Esophagus squamous epithelium (tissue), 5 donors: ENCODE measurements at places on chromosomes 7 and 10.

- no peak for DNase-seq
Measured at GRCh38 chr10:70584909-70585544, 17.5 kb downstream of the PRF1 start.

GRCh38 chr7:112596260-112596659 lies 115.5 kb downstream of the LSMEM1 start:
- DNase-seq: no peak

DNA sequence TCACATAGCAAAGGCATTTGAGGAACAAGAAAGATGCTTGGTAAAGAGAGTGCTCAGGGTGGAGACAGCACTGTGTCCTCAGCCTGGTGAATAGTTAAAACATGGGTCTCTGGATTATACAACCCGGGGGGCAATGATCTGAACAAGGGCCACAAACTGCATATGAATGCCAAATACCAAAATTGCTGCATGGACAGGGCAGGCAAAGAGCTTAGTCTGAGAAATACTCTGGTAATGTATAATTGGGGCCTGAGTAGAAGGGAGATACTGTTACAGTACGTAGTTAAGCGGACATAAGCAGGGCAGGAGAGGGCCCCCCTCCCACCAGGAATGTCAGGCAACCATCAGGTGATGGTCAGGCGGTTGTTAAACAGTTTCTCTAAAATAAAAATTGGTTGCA lies 99.3 kb upstream of the CDK1 start:
- no peak for DNase-seq

- DNase-seq: no peak
Measured at GRCh38 chr10:3891396-3891795, 106.4 kb upstream of the KLF6 start.

DNA sequence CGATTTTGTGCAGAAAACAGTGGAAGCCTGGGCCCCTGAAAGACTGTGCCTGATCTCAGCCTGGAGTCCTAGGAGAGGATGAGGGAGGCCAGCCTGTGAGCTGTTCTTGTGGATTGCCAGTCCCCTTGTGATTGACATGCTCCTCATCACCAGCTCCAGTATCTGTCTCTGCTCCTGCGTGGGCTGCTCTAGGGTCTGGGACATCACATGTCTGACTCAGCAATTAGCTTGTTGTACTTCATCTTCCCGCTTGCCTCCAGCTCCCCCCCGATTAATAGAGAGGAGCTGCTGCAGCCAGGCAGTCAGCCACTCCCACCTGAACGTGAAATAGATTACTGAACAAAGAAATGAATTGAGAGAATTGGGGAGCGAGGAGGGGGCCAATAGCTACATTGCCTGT lies 99.6 kb upstream of the TBX20 start:
- no peak for DNase-seq

DNA sequence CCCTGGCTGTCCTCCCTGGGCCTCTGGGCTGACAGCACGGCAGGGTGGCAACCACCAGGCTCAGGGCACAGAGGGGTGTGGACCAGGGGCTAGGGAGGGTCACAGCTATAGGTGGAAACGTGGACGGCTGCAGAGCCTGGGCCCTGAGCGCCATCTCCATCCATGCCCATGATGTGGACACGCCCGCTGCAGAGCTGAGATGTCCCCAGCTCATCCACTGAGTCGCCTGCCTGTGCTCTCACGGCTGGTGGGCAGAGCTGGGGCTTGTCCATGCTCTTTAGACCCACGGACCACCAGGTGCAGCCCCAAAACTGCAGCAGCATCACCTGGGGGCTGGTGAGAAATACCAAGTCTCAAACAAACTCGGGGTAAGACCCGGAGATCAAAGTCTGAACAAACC lies 16.1 kb downstream of the TECPR1 start:
- no peak for DNase-seq

- no peak for DNase-seq
Measured at GRCh38 chr7:89183712-89184111, 388.2 kb upstream of the TEX47 start.

- DNase-seq: no peak
Measured at GRCh38 chr7:11298220-11298619, 324.5 kb downstream of the PHF14 start.

DNA sequence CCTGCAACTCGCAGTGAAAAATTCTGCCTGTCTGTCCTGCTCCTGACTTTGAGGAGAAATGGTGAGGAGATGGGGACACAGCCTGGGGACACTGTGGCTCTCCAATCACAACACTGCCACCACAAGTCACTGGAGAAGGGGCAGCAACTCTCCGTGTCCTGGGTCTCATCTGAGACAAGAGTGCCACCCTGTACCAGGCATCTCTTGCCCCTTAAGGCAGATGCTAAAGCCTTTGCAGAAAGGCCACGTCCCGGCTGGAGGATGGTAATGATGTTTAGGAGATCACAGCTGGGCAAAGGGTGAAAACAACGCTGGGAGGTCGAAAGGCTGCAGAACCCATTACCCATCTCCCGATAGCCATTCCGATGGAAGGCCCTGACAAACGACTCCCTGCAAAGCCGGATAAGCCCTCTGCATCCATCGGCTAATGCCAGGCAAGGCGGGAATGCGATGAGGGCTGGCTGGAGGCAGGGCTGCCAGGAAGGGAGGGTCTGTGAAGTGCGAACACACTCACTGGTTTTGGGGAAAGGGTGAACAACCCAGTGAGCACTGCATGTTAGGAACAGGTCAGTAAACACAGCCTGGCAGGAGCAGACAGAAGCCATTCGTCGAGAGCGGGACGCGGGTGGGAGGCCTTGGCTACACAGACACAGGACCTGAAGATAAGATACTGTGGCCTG lies 190.8 kb downstream of the ADARB2 start:
- no peak for DNase-seq

DNA sequence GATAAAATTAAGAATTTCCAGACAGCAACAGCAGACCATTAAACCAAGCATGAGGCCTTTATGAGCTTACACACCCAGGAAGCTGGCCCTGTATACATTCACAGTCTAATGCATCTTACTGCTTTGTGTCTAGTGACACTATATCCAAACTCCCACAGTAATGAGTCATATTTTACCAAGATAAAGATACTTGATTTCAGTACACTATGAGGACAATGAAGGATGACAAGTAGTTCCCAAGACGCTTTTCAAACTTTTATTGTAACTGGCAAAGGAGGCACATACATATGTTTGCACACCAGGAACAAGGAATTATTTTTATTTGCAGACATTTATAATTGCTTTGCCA lies 148.0 kb downstream of the TSPAN12 start:
- DNase-seq: no peak

- no peak for DNase-seq
Measured at GRCh38 chr7:45069444-45070253, 19.1 kb downstream of the NACAD start.

- DNase-seq: no peak
Measured at GRCh38 chr10:125203186-125203800, 42.9 kb upstream of the CTBP2 start.

- DNase-seq: no peak
Measured at GRCh38 chr10:50830066-50830465, 55.4 kb downstream of the A1CF start.

- no peak for DNase-seq
Measured at GRCh38 chr7:36986948-36987724, 262.8 kb upstream of the AOAH start.

DNA sequence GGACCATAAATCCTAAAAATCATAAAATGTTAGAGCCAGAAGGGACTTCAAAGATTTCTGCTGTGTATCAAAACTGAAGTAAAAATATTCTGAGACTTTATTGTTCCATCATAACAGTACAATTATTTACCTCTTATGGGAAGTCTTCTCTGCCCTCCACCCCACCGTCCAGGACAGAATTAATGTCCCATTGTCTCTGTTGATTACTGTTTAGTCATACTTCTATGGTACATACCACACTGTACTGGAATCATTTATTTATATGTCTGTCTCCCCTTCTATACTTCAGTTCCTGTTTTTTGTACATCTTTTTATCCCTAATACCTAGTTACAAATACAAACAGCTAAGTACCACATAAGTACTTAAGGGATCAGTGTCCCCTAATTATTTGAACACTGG lies 91.4 kb upstream of the CAPZA2 start:
- no peak for DNase-seq

DNA sequence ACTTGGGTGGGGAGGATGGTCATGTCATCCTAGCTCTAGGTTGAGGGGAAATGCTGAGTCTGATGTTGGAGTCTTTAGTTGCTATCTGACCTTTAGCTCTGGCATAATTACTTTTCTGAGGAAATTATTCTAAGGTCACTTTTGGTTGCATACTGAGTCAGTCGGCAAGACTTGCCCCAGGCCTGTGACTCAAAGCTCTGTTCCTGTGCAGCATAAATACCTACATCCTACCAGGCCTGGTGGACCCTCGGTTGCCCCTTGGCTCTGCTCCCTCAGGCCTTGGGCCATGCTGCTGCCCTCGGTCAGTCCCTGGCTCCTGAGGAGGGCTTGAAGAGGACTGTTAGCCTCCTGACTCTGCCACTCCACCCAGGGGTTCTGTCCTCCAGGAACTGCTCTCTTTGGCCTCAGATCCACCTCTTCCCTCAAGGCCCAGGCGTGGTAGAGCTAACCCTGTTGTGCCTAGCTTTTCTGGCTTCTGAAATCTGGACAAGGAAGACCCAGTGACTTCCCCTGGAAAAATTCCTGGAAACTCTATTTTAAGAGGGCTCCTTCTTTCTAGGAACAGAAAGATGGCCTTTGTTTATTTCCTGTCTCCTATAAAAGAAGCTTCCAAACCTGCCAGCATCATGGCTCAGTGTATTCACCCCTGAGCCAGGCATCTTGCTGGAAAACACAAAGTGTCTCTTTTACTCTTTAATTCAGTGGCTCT lies 71.2 kb downstream of the TMEM178B start:
- no peak for DNase-seq

GRCh38 chr10:127046975-127047877 lies 142.0 kb downstream of the DOCK1 start:
- DNase-seq: no peak

GRCh38 chr10:124727361-124727960 lies 16.7 kb downstream of the FAM53B start:
- DNase-seq: no peak

GRCh38 chr10:31274310-31274709 lies 44.7 kb upstream of the ZEB1 start:
- no peak for DNase-seq

DNA sequence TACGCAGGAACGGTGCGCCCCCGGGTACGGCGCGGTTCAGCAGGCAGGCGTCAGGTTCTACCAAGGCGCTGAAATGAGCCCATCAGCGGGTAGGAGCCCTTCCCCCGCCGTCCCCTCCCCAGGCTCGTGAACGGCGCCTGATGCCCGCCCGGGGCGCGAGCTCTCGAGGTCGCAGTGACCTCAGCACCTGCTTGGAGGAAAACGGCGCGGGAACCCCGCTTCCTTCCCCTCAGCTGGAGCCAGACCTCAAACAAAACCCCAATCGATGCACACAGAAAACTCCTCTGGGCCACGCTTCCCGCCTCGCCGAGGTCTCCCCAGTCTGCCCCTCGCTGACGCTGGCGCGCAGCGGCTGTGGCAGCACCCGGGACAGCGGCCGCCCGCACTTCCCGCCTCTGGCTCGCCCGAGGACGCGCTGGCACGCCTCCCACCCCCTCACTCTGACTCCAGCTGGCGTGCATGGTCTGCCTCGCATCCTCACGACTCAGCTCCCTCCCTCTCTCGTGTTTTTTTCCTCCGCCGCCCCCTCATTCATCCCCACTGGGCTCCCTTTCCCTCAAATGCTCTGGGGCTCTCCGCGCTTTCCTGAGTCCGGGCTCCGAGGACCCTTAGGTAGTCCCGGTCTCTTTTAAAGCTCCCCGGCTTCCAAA lies 514 bp upstream of the GAD2 start:
- no peak for DNase-seq

- DNase-seq: no peak
Measured at GRCh38 chr7:142313528-142313927, 55.7 kb upstream of the PRSS58 start.

GRCh38 chr10:8104005-8104404 lies 49.5 kb downstream of the GATA3 start:
- DNase-seq: no peak

GRCh38 chr10:88680958-88681357 lies 16.7 kb downstream of the LIPF start:
- DNase-seq: no peak

- DNase-seq: no peak
Measured at GRCh38 chr7:93941945-93942344, 20.4 kb downstream of the GNG11 start.

- no peak for DNase-seq
Measured at GRCh38 chr7:6637544-6638229, 569 bp downstream of the ZNF316 start.

- no peak for DNase-seq
Measured at GRCh38 chr7:96182424-96183158, 139.3 kb downstream of the SLC25A13 start.

- no peak for DNase-seq
Measured at GRCh38 chr7:98599886-98600285, 17.2 kb upstream of the NPTX2 start.

- no peak for DNase-seq
Measured at GRCh38 chr7:35003679-35004303, 33.5 kb downstream of the DPY19L1 start.

DNA sequence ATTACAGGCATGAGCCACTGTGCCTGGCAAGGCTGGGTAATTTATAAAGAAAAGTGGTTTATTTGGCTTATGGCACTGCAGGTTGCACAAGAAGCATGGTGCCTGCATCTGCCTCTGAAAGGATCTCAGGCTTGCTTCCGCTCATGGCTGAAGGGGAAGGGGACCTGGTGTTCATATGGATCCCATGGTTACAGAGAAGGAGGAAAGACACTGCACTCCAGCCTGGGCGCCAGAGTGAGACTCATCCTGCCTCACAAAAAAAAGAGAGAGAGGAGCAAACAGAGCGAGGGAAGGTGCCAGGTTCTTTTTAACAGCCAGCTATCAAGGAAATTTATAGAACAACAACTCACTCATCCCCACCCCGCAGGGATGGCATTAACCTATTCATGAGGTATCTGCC lies 36.2 kb downstream of the HIP1 start:
- no peak for DNase-seq

- no peak for DNase-seq
Measured at GRCh38 chr7:27107391-27108381, 5.2 kb upstream of the HOXA2 start.

- no peak for DNase-seq
Measured at GRCh38 chr7:108140671-108141070, 10.5 kb upstream of the LAMB4 start.

- no peak for DNase-seq
Measured at GRCh38 chr7:25121599-25121998, 3.5 kb downstream of the CYCS start.

DNA sequence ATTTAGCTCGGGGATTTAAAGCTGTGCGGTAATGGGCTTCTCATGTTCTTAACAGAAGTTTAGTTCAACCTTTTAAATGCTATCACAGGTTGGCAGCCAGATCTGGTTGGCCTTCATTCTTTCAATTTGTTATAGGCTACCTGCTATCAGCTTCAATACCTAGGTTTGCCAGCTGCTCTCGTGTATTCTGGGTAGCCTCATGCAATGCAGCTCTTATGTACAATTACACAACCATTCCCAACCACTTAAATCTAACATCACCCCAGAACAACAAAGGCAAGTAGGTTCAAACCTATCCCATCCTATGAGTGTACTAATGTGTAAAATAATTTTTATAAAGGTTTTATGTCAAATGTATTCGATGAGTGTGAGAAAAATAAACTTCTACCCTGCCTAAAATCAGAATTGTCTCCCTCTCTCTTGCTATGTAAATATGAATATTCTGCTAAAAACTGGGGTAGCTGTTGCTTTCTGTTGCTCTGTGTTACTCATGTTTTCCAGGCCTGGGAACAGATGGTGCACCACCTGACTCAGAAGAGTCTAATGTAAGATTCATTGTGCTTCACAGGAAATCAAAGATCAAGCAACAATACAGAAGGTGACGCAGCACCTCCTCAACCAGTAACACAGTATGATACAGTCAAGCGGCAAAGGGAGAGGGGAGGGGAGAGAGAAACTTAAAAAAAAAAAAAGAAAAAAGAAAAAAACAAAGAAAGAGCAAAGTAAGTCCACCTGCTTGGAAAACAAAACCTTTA lies 188.6 kb downstream of the ETV1 start:
- DNase-seq: no peak
